Foreskin fibroblast (primary cell): ENCODE measurements at places on chromosomes 1 and 21.

- no peak for DNase-seq
Measured at GRCh38 chr1:25729790-25730644, 70.0 kb upstream of the SELENON start.

DNA sequence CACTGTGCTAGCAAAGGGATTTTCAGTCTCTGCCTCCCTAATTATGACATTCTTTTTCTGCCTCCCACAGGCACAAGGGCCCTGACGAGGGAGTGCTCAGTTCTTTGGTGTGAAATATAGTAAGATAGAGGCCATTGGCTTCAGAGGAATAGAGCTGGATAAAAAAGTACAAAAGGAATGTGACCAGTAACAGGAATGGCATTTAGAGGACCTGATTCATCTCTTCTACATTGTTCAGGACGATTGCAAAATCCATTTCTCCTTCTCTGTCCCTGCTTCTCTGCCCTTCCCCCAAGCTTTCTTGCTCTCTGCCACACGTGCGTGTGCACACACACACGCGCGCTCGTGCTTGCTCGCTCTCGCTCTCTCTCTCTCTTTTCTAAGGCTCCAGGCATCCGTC lies 668.2 kb downstream of the KIF26B start:
- peak; percentile 88 for DNase-seq

DNA sequence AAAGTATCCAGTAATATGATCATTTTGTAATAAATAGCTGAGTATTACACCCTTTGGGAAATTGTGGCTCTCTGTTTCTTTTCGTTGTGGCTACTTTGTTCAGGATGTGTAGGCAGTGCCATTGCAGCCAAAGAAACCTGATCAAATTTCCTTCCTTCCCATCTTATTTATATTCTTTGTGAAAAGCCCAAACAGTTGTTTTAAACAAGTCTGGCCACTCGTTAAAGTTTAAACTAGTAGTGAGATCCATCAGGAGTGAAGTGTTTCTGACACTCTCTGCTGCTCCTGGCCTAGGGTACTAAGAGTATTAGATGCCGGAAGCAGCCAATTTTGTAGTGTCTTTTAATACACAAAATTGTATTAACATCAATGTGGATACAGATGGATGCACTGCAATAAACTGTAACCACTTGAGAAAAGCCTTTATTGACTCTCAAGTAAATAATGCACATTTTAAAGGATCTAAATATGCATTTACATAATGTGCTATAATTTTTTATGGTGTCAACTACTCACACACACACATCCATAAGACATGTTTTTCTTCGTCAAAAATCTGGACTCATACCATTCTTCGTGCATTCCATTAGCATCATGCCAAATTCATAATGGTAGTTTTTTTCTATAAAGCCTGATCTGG lies 317.9 kb downstream of the NFIA start:
- DNase-seq: no peak

- DNase-seq: no peak
Measured at GRCh38 chr1:59570524-59570923, 244.2 kb upstream of the HOOK1 start.
